ENCODE measurements at places on chromosomes 12 and 14.

DNA sequence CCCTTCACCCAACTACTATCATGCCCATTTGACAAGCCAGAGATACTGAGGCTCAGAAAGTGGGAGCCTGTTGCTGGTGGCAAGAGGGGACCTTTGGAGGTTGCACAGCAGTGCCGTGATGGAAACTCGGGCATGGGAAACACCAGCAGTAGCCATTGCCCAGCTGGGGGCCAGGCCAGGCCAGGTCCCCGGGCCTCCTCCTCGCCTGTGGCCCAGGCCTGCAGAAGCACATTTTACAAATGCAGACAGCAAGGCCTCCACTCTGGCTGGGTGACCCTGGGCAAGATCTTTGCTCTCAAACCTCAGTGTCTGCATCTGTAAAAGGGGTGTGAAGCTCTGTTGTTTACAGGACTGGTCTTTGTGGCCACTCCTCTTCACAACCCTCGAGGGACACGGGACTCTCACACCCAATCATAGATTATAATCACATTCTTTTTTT, 4.5 kb upstream of the SH2B3 start:
- no peak for DNase-seq

- DNase-seq, result no peak
Observed at GRCh38 chr14:52879958-52880357, 70.9 kb downstream of the FERMT2 start.

DNA sequence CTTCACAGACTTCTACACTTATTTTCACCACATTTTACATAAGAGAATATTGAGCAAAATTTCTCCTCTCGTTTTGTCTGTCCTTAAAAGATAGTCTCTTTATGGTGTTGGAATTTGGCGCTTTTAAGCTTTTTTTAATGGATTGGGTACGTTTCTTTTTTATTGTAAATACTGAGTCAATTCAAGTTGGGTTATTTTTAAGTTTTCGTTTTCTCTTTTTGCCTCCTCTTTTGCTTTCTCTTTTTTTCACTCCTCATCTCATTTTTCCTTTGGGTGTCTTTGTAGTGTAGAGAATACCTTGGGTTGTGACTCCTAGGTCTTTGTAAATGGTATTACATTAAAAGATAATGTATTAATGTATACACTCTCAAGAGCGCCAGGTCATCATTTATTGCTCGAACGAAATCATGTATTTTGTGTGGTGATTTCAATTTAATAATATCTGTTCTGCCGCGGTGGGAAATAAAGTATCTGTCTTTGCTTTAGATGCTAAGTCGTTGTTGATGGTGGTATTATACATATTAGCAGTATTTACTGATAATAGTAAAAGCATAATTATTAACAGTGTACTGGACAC, 845 bp downstream of the TMX1 start:
- no peak for DNase-seq

DNA sequence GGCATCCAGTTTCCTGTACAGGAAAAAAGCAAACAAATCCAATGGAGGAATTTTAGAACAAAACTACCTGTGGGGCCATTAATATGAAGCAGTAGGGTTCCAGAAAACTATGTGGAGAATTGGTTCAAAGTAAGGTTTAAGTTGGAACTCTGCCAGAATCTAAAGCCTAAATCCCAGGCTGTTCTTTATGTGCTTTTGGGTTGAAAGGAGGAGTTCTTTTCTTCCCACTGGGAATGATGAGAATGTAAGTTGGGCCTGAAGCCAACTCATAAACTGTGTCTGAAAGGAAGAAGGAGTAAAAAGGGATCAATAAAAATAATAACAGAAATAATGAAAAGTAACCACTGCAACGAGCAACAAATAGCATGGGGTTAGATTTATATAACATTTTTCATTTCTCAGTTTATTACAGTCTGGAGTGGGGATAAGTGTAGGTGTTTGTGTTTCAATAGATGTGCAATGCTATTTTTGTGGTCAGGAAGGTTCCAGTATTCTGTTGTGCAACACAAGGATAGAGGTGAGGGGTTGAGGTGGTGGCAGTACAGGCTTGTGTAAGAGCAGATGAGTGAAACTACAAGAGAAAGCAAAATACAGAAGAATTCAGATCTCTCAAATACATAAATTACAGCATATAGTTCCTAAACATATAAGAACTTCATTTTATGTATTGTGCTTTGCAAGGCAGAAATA, 373.6 kb downstream of the EMP1 start:
- DNase-seq, result no peak

- DNase-seq, result no peak
Observed at GRCh38 chr14:100725587-100726387, 905 bp upstream of the DLK1 start.

Data from Jurkat, Clone E6-1 (cell line).